ENCODE measurements at places on chromosomes 7 and 10. TPM values are rescaled to one million over a fixed set of nuclear protein-coding genes. Genes with fewer than 3 reads are reported as not detected.
A peak's percentile ranks its signal among the peaks of the same experiment; 100 is the strongest.

The MBL2 gene
- total RNA-seq = not detected

- DNase-seq = no peak
Measured at GRCh38 chr7:105130048-105130447, 116.0 kb downstream of the KMT2E start.

The MALRD1 gene
- 0.29 TPM for total RNA-seq

DNA sequence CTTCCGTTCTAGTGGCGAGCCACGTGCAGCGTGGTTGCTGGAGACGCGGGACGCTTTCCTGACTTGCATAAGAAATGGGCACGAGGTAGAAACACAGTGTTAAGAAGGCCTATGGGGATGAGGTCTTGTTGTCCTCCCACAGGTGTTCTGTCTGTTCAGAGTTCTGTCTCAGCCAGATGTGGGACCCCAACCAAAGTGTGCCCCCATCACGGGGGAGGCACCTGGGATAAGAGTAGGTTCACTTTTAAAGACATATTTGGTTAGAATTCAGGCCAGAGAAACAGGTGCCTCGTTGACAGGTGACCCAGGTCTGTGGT, 56.0 kb upstream of the PITRM1 start:
- DNase-seq = no peak

DNA sequence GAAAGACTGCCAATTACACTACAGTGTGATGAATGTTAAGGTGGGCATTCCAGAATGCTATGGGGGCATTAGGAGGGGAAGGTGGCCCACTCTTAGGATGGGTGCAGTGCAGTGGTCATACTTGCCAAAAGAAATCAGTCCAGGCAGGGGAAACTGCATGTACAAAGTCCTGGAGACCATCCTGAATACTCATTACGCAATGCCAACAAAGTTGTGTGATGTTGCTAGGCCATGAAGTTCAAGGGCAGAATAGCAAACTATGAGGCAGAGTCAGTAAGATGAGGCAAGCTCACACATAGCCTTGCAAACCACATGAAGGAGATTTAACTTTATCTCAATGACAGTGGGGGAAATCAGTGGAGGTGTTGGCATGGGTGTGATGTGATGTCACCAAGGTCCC, 49.8 kb upstream of the SLC35B4 start:
- DNase-seq = no peak

GRCh38 chr7:135121868-135122267, 26.0 kb upstream of the TMEM140 start:
- no peak for DNase-seq

The NRBF2 gene
- total RNA-seq = 24.1 TPM

The ZPBP gene
- total RNA-seq = not detected

GRCh38 chr7:74506325-74506724, 52.6 kb downstream of the GTF2IRD1 start:
- no peak for DNase-seq

GRCh38 chr10:117553815-117554172, 11.2 kb downstream of the EMX2 start:
- DNase-seq = no peak

The PAPOLB gene
- not detected for total RNA-seq

- no peak for DNase-seq
Measured at GRCh38 chr7:54888734-54889082, 129.7 kb upstream of the SEC61G start.

The COL26A1 gene
- not detected for total RNA-seq

DNA sequence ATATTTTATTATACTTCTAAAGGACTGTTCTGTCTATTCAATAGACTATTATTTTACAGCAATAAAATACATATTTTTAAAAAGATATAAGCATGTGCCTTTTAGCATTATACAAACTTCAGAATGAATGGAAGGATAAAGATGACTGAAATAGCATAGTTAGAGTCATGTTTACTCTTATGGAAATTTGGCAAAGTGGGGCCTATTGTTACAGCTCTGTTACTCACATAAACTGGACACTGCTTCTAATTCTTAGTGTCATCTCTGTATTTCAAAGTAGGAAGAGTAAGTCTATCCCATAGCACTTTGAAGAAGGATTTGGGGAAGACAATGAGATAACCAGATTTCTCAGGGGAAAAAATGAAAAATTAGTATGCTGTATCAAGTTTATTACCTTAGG, 168.2 kb downstream of the SKAP2 start:
- no peak for DNase-seq

- peak; percentile 42 for DNase-seq
Measured at GRCh38 chr10:131943021-131943814, 38.5 kb downstream of the BNIP3 start.

DNA sequence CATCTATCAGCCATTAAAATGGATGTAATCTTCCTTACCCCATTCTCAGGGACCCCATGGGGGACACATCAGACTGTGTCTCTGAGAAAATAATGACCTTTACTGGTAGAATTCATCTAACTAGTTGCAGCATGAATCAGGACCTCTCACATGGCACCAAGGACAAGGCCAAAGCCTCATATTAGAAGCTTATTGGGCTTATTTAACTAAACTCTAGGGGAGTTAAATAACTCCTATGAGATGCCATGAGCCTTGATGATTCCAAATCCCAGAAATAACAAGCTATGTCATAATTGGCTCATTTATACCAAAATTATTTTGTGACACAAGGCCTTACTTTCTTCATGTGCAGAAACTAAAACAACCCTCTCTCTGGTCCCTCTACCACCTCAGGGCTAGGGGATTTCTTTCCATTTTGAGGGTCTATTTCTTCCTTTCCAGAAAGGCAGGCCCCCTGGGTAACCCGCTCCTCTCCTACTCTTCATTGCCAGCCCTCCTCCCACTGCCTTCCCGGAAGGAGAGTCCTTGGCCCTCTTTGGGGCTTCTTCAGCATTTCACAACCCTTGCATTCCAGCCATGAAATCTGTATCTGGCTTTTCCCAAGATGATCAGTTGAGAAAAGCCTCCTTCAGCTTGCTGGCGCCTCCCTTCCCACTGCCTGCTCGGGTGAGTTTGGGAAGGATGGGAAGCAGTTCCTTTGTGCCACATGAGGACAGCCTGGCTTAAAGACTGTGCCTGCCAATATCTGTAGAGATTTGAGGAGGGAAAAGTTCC, 41.8 kb upstream of the TRIM8 start:
- no peak for DNase-seq

DNA sequence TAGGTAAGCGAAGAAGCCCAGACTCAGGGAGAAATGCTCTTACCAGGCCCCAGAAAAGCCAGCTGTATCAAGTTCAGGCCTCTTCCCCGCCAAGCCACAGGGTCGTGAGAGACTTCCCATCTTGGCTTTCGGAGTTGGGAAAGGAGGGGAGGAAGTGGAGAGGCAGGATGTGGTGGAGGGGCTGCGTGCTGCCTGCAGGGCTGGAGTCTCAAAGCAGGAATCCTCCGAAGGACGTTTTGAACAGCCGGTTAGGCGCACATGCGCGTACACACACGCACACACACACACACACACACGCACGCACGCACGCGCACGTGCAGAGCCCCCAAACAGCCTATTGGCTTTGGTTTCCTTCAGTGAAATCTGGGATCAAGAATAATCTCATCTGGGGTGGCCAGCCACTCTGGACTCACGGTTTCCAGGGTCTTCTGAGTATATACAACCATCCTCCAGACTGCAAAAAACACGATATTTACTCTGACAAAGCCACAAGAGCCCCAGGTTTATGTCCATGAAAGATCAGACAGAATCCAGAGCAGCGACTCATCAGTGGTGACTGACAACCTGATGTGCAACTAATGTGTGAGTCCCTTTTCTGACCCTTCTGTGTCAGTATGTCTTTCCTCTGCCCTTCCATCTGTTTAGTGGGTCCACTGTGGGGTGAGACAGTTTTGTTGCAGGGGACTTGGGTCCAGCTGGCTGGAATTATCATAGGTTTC, 115.0 kb upstream of the ZNF438 start:
- DNase-seq = peak; percentile 52

DNA sequence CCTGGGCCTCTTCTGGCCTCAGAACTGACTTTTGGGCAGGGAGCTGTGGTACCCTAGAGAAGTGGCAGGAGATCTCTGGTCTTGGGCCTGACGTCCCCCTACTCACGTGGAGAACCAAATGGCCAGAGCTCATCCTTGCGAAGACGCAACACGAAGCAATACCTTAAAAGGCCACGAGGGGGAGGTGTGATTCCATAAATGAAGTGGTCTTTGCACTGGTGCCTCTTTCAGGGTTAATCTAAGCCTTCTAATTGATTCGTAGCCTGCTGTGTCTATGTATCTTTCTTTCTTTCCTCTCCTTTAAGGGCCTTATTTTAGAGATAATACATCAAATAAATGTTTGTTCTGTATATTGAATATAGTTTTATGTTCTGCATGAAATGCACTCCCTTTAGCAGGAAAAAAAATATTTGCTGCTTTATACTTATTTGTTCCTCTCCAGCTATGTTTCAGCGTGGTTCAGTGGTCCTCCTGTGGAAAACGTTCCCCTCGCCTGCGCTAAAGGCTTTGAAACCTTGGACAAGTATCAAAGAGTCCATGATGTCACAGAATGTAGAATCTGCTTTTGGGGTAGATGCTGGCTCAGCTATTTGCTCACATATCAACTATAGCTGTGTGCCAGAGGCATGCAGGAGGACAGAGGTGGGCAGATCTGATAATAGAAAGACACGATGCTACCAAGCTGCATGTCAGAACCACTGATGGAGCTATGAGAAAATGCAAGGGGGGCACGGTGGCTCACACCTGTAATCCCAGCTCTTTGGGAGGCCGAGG, 41.0 kb downstream of the STRA8 start:
- DNase-seq = peak; percentile 89

GRCh38 chr10:96176985-96177384, 46.9 kb downstream of the ZNF518A start:
- no peak for DNase-seq

DNA sequence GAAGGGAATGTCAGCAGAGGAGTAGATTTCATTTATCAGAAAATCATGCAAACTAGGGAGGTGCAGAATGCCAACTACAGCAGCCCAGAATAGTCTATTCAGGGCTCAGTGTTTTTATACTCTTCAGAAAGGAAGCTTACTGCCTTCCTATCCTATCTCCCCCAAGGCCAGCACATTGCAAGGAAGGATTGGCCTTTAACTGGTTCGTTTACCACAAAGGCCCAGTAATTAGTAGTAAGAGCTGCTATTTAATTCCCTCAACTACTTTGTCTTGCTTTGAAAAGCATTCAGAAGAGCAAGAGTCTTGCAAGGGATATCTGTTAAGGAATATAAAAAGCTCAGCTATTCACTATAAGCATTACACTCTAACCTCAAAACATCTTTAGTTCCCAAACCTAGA, 86.4 kb upstream of the RNF148 start:
- DNase-seq = no peak

The CPVL gene
- not detected for total RNA-seq

The CYP17A1 gene
- total RNA-seq = not detected

DNA sequence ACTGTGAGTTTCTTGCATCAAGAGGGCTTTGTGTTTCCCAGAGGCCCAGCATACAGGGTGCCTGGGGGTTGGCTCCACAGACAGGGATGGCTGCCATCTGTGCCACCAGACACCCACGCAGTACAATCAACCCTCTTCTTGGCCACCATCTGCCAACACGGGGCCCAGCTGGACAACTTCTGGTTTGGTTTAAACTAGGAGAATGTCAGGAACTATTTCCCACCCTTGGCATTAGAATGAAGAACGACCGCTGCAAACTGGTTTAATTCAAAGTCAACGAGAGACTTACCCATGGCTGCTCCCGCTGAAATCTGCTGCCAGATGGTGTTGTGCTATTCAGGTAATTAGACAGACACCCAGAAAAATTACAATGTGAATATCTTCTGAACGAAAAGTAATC, 27.8 kb downstream of the NMT2 start:
- no peak for DNase-seq

The OR2A1 gene
- total RNA-seq = not detected

The FGF8 gene
- total RNA-seq = not detected

DNA sequence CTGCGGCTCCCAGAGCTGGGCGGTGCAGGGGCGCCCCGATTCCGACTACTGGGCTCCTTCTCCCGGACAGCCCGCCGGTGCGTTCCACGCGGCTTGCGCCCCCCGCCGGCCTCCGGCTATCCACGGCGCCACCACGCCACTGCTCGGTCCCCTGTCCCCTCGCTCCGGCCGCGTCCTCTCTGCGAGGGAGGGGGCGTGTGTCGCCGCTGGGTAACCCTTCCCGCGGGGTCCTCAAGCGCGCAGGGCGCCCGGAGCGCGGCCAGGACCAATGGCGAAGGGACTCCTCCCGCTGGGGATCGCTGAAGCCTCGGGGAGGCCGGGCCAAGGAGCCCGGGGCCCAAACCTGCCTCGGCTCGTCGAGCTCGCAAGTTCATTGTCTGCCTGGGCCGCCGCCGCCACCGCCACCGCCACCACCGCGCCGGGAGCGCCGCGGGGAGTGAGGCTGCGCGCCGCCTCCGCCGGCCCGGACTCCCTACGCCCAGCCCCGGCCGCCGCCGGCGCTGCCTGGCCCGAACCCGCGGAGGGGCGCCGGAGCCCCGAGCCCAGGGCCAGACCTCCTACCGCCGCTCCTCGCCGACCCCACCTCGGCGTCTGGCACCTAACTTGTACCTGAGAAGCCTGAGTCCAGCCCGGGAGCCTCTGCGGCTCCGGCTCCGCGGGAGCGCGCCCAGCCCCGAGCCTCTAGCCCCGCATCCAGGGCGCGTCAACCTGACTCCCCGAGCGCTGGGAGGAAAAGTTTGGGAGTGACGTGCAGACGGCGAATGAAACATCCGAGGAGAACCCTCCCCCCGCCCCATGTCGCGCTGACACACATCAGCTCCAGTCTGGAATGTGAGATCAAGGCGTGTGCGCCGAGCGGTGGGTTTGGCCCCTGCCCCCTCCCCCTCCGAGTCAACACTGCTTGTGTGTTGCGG, at the start of gene CHST15:
Gene CHST15, minus strand, starts transcription at position 739 of the 914 bp plus-strand sequence. CDS start 47,386 bp downstream, outside the sequence.
- DNase-seq = peak; percentile 17

DNA sequence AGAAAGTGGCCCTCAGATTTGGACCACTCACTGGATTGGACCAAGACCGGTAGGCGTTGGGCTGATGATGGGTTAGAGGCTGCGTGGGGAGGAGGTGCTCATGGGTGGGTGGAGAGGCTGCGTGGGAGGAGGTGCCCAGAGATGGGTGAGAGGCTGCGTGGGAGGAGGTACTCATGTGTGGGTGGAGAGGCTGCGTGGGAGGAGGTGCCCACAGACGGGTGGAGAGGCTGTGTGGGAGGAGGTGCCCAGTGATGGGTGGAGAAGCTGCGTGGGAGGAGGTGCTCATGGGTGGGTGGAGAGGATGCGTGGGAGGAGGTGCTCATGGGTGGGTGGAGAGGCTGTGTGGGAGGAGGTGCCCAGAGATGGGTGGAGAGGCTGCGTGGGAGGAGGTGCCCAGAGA, 346.3 kb downstream of the PAXIP1 start:
- no peak for DNase-seq

- no peak for DNase-seq
Measured at GRCh38 chr7:15313361-15313760, 248.5 kb downstream of the AGMO start.

- DNase-seq = no peak
Measured at GRCh38 chr10:77120012-77120411, 517.6 kb downstream of the KCNMA1 start.

- no peak for DNase-seq
Measured at GRCh38 chr10:77004917-77005564, 632.6 kb downstream of the KCNMA1 start.

The AIFM2 gene
- total RNA-seq = 8.2 TPM

The PRLHR gene
- total RNA-seq = not detected

The HGF gene
- not detected for total RNA-seq

GRCh38 chr10:123146894-123147634, 872 bp upstream of the HMX2 start:
- DNase-seq = no peak

All from activated CD8-positive, alpha-beta T cell treated with anti-CD3 and anti-CD28 coated beads for 36 hours (primary cell).